Vein endothelial cell (primary cell): ENCODE measurements at places on chromosomes 12 and 14. TPM values are rescaled to one million over a fixed set of nuclear protein-coding genes. Genes with fewer than 3 reads are reported as not detected.

CLECL1 gene
- not detected in 2 replicates for total RNA-seq

PZP gene
- 0.98 and 1.1 TPM in 2 replicates for total RNA-seq

RAD51AP1 gene
- total RNA-seq: 11.1 and 17.6 TPM in 2 replicates

TAS2R8 gene
- total RNA-seq: 0.33 TPM in 1 of 2 replicates, not detected in the other

STK38L gene
- total RNA-seq: 39.4 and 63.7 TPM in 2 replicates

WNT5B gene
- 0.33 and 0.38 TPM in 2 replicates for total RNA-seq
